Cardiac fibroblast (primary cell): ENCODE measurements at places on chromosomes 7 and 10.

DNA sequence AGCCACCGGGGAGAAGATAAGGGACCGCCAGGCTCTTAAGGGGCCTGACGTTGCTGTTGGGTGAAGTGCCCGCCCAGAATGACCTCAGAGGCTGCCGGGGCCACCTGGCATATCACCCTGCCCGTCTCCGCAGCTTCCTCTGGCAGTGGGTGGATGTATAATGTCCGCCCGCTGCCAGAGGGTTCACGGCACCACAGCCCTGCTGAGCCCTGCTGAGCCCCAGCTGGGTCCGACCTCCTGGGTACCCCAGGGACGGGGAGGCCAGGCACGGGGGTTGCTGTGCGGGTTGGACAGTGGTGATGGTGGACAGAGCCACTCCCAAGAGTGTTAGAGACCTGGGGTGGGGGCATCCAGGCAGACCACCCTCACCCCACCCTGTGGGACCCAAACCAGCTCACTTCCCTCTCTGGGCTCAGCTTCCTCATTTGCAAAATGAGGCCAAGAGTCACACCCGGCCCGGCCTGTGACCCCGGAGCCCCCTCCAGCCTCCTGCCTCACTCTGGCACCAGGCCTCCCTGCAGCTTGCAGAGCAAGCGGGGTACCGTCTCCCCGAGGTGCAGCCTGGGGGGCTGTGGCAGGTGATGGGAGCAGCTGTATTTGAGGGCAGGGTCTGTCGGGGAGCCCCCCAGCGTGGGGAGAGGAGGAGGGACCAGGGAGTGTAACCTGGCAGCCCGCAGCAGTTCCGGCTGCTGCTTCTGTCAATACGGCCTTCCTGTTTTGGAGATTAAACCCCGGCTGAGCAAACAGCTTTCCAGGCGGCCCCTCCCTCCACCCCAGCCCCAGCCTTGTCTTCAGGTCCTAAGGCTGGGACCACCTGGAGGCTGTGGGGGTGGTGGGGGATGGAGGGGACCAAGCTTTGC lies 8.4 kb upstream of the LFNG start:
- no peak for DNase-seq

DNA sequence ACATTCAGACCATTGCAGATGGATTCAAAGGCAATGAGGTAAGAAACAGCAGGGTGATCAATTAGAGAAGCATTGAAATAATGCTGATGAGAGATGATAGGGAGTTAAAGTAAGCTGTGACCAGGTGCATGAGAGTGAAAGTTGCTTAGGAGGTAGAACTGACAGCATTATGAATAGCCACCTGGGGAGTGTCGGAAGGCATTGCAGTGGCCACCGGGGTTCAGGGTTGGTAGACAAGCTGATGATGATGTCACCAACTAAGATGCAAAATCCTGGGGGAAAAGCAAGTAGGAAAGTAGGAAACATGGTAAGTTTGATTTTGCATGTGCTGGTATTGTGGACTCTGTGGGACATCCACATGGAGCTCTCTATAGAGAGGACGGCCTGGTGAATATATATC lies 211.9 kb upstream of the ETV1 start:
- DNase-seq: no peak

- DNase-seq: peak; percentile 43
Measured at GRCh38 chr7:149218469-149219420, 20.7 kb upstream of the ZNF212 start.

DNA sequence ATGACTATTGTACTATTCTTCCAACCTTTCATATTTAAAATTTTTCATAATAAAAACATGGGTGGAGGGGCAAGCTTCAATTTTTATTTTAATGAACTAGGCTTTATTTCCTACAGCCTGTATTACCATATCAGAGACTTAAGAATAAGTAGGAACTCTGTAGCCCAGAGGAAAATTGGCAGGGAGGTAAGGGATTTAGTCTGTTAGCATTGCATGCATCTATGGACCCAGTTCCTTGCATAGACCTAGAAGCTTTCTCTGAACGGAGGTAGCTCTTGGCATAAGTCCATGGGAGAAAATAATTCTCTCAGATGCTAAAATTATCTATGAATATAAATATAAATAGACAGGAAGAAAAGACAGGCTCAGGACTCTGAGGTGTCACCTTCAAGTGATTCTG lies 31.4 kb upstream of the CCDC6 start:
- DNase-seq: no peak

GRCh38 chr7:37352974-37353948 lies 95.4 kb downstream of the ELMO1 start:
- no peak for DNase-seq

DNA sequence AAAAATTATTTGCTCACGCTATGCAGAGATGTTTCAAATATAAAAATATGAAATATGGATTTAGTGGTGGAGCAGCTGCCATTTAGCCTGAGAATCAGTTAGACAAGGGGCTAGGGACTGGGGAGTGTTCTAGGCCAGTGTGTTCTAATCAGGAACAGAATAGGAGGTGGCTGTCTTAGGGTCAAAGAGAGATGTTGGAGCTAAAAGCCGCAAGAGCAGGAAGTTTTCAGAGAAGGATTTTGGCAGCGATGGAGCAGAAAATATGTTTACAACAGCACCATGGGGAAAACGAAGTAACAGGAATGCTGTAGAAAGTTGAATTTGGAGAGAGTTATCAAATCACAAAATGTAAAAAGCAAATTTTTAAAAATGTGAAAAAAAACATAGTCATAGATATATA lies 314.0 kb upstream of the SEMA3A start:
- no peak for DNase-seq

DNA sequence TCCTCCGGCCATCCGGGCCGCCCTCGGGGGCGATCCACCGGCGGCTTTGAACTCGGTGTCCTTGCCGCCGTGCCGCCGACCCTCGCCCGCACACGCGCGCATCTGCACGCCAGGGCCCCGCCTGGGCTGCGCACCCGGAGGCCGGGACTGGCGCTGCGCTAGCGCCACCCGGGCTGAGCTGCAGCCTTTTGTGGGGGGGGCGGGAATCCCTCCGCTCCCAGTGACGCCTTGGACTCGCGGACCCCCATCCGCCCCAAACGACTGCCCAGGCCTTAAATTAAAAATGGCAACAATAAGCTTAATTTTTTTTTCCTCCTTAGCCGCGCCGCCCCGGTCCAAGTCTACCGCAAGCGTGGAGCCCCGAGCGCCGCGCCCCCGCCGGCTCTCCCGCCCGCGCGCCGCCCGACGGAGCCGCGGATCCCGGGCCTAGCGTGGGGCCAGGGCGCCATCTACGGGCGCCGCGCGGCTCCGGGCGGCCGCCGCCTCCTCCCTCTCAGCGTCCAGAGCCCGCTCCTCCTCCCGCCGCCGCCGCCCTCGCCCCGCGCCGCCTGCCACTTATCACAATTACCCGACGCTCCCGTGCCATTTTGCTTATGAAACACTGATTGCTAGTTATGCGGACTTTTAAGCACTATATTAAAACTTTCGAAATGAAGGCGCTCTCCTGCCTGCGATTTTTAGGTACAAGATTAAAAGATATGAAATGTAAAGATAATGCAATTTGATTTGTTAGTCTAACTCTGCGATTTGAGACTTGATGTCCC lies 7.5 kb upstream of the EBF3 start:
- peak; percentile 59 for DNase-seq

DNA sequence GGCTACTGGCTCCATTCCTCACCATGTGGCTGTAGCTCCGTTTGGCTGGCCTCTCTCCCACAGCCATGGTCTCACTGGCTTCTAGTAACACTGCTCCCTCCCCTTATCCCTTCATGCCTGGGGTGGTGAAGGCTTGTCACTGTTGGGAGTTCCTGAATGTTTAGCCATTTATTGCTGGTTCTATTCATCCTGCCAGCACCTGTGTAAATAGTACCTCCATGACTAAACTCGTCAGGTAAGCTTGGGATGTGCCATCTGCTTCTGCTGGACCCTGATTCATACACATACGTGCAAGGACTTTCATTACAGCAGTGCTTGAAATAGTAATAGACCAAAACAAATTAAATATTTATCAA lies 61.6 kb downstream of the CCDC71L start:
- no peak for DNase-seq
